NCI-H2107 (cell line): ENCODE measurements at places on chromosomes 2 and 18.

DNA sequence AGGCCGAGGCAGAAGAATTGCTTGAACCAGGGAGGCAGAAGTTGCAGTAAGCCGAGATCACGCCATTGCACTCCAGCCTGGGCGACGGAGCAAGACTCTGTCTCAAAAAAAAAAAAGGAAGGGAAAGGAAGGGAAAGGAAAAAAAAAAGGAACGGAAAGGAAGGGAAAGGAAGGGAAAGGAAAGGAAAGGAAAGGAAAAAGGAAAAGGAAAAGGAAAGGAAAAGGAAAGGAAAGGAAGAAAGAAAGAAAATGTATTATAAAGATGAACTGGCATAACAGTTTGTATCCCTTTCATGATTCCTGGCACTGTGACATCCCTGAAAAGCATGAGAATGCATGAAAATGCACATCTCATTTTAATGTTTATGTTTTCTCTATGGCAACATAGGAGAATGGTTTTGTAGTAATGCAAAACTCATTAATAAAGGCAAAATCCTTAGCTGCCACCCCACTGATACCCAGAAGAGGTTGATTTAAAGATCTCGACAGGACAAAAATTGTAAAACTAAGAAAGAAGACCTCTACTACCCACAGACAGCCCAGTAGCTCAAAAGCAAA lies 11.5 kb upstream of the MREG start:
- DNase-seq, result no peak

DNA sequence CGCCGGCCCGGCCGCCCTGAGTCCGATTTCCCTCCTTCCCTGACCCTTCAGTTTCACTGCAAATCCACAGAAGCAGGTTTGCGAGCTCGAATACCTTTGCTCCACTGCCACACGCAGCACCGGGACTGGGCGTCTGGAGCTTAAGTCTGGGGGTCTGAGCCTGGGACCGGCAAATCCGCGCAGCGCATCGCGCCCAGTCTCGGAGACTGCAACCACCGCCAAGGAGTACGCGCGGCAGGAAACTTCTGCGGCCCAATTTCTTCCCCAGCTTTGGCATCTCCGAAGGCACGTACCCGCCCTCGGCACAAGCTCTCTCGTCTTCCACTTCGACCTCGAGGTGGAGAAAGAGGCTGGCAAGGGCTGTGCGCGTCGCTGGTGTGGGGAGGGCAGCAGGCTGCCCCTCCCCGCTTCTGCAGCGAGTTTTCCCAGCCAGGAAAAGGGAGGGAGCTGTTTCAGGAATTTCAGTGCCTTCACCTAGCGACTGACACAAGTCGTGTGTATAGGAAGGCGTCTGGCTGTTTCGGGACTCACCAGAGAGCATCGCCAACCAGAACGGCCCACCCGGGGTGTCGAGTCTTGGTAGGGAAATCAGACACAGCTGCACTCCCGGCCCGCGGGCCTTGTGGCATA lies 4.6 kb downstream of the SIX2 start:
- no peak for DNase-seq

DNA sequence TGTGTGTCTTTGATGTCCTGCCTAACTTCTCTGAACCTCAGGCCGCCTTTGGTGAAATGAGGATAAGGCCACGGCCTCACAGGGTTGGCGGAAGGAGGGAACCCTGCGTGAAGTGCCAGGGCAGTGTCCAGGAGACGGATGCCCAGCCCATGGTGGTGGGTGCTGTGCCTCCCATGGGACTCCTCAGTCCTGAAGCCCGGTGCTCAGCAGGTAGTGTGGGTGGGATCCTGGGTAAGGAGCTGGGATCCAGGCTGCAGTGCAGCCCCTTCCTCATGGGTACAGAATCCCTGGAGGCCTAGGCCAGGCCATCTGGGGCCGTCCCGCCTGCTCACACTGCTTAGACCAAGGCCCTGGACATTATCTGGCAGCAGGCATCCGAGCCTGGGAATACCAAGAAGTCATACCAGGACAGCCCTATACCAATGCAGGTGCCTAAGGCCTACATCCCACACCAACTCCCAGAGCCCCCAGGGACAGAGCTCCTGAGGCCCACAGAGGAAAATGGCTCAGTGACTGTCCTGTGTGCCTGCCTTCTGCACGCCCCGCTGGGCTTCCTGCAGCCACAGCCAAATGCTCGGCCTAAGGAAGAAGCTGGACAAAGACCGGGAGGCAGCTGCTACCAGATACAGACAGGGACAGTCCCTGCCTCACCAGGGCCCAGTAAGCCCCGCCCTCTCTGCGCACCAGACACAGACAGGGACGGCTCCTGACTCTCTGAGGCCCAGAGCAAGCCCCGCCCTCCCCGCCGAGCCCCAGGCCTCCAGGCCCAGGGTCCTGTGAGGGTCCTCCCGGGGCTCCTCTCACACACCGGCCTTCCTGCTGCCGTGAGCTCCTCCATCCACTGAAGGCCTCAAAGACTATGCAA lies 78.0 kb downstream of the NDUFA10 start:
- DNase-seq, result no peak

GRCh38 chr2:200171731-200172482 lies 134.6 kb upstream of the SPATS2L start:
- no peak for DNase-seq

- DNase-seq, result no peak
Observed at GRCh38 chr2:79099140-79099686, 11.4 kb upstream of the REG1B start.

GRCh38 chr18:23703987-23704384 lies 14.7 kb downstream of the LAMA3 start:
- DNase-seq, result no peak

- peak; percentile 14 for DNase-seq
Observed at GRCh38 chr2:205769879-205770278, 87.6 kb downstream of the NRP2 start.

- DNase-seq, result no peak
Observed at GRCh38 chr2:101974663-101975062, 17.1 kb upstream of the IL1R2 start.

- DNase-seq, result no peak
Observed at GRCh38 chr2:149466635-149467034, 120.9 kb downstream of the MMADHC start.

- DNase-seq, result no peak
Observed at GRCh38 chr18:35936951-35937350, 35.5 kb upstream of the RMP24 start.

- no peak for DNase-seq
Observed at GRCh38 chr2:14941151-14941631, 308.7 kb downstream of the LRATD1 start.
